ENCODE measurements at places on chromosomes 12 and 14.

DNA sequence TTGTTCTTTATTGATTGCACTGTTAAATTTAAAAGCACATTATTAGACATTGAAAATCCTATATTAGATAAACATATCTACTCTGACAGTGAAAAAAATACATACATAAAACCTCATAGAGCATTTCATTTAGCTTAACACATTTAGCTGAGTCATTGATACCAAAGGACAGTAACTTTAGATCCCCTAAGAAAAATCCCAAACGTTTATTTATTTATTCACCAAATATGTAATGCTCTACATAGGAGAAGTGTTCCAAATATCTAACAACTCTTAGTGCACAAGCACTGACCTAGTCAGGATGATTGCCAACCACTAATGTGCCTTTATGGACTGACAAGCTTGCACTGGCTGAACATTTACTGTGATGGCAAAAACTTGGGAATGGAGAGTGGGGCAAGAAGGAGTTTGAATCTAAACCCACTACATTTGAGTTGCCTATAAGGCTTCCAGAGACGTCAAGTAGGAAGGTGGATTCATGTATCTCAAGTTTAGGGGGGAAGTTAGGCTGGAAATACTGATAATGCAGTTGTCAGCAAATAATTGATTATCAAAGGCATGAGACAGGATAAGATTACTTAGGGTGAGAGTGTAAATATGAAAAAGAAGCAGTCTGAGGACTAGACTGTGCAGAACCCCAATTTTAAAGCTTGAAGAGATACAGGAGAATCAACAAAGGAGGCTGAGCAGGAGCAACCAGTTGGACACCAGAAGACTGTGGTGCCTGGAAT is 156.4 kb downstream of the PLCZ1 start:
- DNase-seq, result no peak

DNA sequence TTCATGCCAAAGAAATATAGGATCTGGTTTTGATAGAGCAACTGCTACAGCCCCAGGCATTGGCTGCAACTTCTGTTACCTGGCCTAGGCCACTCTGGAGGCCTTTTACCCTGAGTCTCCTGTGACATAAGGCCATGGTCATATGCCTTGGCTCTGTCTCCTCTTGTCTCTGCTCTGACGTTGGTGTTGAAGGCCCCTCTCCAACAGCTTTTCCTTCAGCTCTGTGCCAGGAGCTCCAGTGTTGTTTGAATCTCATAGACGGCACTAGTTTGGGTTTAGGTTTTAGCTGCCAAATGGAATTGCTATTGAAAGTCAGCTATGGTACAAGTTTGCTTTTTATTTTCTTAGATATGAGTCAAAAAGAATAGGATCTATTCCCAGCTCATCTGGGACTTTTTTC is 41.1 kb downstream of the TTLL5 start:
- DNase-seq, result no peak

GRCh38 chr14:74935360-74935680 is 12.3 kb upstream of the RPS6KL1 start:
- no peak for DNase-seq

GRCh38 chr14:72610831-72611200 is 283.1 kb downstream of the DPF3 start:
- DNase-seq, result no peak

Measured in GM18507 (cell line).